MV-4-11 (cell line): ENCODE measurements at places on chromosomes 7 and 10.

DNA sequence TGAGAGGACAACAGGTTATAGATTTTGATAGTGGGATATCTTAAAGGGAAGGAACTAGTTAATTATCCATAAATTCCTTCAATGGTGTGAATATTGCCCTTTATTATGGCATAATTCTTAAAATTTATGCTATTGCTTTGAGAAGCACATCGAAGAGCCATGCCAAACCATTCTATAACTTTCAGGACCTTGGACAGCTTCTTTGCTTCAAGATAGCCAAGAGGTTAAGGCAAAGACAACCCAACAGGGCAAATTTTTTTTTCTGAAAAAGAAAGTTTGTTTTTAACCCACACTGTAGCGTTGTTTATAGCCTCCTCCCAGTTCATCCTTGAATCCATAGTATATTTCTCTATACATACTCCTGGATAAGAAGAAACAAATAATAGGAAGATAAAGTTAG is 103.2 kb downstream of the NRG3 start:
- peak; percentile 21 for DNase-seq

GRCh38 chr10:96301616-96302015 is 2.6 kb upstream of the DNTT start:
- DNase-seq: no peak

- DNase-seq: no peak
Measured at GRCh38 chr10:30133198-30133597, 73.8 kb upstream of the JCAD start.

- DNase-seq: no peak
Measured at GRCh38 chr7:73668103-73668885, 663 bp downstream of the VPS37D start.

GRCh38 chr10:78959924-78960285 is 108.9 kb upstream of the ZMIZ1 start:
- DNase-seq: no peak

- DNase-seq: no peak
Measured at GRCh38 chr10:126204320-126204719, 184.0 kb downstream of the ADAM12 start.

- no peak for DNase-seq
Measured at GRCh38 chr7:130418306-130418705, 22.5 kb downstream of the CEP41 start.

GRCh38 chr10:33876584-33877400 is 542.3 kb upstream of the NRP1 start:
- DNase-seq: peak; percentile 94

GRCh38 chr7:4297165-4297917 is 384.8 kb upstream of the FOXK1 start:
- no peak for DNase-seq

DNA sequence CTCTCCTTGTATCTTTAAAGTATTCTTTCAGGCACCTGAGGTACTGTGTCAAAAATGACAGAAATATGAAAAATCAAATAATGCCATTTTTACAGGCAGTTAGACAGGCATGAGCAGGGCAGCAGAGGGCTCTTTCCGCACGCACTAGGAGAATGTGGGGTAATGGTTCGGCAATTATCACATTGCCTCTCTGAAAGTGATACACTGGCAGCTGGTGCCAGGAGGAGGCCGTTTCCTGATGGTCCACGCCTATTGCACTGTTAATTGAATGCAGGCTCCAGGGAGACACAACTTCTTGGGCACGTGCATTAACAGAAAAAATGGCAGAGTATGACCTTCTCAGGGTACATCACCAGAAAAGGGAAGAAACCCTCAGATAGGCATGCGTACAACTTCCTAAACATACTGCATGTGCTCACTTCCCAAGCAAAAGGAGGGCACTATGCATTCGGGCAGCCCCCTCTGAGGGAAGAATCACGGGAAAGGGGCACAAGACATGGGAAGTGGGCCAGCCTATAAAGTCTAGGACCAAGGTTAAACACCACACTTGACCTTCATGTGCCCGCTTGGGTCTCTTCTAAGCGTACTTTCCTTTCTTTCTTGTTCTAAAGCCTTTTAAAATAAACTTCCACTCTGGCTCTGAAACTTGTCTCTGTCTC is 161.7 kb downstream of the TNS3 start:
- no peak for DNase-seq

DNA sequence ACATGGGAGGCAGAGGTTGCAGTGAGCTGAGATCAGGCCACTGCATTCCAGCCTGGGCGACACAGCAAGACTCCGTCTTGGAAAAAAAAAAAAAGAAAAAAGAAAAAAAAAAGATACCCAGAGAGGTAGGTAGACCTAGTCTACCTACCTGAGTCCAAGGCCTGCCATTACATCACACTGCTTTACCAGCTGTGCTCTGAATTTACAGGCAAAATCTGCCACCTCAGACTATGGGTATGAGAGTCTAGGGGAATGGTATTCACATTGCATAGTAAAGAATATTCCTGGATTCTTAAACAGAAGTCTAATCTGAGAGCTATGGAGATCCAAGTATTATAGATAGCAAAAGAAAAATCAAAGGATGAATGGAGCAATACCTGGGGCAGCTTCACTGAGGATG is 50.2 kb downstream of the NDUFB2 start:
- no peak for DNase-seq

DNA sequence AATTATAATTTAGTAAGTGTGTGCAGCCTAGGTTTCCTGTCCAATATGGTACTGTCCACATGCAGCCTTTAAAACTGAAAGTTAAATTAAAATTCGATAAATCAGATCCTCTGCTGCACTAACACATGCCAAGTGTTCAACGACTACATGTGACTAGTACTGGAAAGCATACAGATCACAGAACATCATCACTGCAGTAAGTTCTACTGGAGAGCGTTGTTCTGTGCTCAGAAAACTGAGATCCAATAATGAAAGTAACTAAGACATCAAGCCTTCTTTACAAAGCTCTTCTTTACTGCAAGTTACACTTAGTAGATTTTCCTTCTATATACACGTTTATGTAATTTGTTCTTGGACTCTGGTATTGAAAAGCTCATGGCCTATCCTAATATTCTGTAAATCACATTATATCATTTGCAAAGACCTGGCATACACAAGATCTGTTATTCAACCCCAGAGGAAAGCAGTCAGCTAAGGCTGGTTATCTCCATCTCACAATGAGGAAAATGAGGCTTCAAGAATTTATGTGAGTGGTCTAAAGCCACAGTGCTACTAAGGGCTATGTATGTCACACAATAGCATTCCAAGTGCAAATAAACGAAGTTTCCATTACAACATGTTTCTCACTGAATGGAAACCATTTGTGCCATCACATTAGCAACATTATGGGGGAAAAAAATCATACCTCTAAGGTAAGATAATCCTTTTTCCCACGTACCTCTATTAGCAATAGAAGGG is 77.6 kb downstream of the VPS41 start:
- no peak for DNase-seq

DNA sequence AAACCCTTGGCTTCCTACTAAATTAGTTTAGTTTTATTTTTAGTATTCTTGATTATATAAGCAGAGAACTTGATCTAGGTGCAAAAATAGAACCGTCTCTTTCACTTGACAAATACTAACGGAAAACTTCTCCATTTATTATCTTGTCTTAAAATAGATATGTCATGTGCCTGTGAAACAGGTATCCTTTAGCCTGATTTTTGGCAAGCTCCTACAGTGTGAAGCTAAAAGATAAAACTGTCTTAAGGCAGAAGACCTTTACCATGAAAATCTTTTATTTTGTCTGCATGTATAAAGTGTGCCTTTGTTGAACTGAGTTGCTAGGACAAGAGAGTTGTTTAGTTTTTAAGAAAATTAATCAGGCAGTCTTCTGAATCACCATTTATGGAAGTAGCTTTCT is 90.6 kb downstream of the CYP51A1 start:
- DNase-seq: peak; percentile 3

GRCh38 chr10:83925133-83925532 is 214.2 kb upstream of the GHITM start:
- no peak for DNase-seq

GRCh38 chr10:10532236-10532635 is 485.4 kb upstream of the CELF2 start:
- no peak for DNase-seq

DNA sequence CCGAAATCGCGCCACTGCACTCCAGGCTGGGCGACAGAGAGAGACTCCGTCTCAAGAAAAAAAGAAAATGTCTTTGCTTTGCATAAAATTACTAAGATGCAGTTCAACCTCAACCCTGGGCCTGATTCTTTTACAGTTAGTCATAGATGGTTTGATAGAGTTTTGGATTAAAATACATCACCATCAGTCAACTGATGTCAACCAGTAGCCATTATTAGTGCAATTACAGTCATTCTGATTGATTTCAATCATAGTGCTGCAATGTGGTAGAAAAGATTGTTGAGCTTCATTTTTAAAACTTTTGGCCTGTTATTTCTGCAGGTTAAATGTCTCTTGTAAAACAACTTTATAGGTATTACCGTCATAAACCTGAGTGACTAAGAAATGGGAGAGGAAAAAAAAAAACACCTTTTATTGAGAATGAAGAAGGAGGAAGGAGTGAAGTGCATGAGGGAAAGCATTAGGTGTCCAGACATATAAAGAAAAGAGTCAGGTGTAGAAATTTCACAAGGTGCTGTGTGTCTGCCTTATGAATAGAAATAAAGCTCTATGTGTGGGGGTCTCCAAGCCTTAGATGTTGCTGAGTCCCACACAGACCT is 150.6 kb downstream of the TRIL start:
- DNase-seq: no peak

DNA sequence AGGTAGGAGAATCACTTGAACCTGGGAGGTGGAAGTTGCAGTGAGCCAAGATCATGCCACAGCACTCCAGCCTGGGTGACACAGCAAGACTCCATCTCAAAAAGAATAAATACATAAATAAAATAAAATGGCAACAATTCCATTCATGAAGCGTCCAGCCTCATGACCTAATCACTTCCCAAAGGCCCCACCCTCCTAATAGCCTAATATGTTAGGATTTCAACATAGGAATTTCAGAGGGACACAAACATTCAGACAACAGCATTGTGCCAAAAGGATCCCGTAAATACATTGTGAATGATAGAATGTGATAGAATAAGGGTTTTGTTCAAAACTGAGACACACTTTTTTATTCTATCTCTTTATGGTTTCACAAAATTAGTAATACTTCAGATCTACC is 90.3 kb downstream of the FAM107B start:
- no peak for DNase-seq

DNA sequence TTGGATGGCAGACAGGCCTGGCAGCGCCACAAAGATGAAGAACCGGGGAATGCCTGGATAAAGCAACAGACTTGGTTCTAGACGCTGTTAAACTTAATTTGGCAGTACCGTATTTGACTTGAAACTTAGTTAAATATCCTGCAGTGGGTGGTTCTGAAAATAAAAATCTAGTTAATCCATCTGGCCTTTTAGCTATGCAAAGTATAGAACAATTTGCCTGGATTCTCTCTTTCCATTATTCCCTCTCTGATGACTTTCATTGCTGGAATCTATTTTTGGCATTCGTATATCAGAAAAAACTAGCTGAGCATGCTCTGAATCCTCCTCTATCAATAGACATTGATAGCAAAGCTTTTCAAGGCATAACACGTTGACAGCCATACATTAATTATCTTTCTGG is 203.6 kb downstream of the MACC1 start:
- no peak for DNase-seq

DNA sequence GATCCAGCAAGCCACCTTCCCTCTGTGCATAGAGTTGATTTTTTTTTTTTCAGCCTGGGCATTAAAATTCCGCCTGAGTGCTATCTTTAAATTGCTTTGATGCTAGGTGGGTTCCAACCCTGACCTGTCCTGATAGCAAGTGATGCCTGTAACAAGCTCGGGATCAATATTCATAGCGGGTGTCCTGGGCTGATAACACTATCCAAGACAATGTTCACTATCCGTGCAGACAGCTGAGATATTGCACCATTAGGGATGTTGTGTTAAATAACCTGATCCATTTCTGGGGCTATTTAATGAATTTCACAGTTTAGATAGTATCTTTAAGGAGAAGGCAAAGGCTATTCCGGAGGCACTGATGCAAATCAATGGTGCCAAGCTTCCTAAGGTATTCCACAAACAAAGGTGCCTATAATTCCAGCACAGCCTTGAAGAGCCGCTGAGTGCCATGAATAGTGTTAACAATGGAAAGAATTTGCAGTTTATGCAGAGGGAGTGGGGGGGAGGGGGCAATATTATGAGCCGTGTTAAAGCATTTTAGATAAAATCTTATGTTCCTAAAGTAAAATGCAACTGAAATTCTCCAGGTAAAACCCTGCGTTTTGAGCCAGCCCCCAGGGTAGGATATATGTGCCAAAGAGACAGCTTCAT is 4.2 kb upstream of the NKX1-2 start:
- DNase-seq: no peak

GRCh38 chr7:20952916-20953315 is 166.2 kb upstream of the SP8 start:
- DNase-seq: no peak

GRCh38 chr10:45526309-45526905 is 146.2 kb downstream of the ZFAND4 start:
- DNase-seq: no peak

DNA sequence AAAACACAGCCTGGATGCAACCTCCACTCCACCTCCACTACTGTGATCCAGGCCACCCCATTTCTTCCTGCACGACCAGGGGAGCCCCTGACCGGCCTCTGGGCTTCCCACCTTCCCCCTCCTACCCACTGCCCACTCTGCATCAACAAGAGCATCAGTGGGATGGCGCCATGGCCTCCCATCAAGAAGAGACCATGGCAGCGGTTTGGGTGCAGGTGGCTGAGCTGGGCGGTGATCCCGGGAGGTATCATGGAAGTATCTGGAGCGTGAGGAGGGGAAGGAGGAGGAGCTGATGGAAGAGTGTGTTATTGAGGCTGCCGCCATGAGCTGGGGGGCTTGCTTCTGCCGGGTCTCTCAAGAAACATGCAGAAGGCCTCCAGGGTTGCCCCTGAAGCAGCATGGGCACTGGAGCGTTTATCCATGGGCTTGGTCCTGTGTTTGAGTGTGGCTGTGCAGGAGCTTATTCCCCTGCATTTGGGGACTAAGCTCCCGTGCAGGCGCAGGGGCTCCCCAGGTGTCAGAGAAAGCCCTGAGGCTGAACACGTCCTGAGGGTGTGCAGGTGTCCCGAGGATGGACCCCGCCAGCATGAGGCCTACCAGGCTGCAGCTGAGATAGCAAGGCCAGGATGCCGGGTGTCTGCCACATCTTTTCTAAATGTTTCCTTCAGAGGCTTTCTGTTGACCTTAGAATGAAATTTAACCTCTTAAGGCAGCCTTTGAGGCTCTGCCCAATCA is 99.2 kb upstream of the PCBD1 start:
- no peak for DNase-seq

- DNase-seq: no peak
Measured at GRCh38 chr10:5576780-5577624, 52.2 kb downstream of the CALML3 start.

- peak; percentile 79 for DNase-seq
Measured at GRCh38 chr10:99403674-99404073, 26.8 kb downstream of the GOT1 start.

- DNase-seq: no peak
Measured at GRCh38 chr10:84356928-84357327, 28.5 kb downstream of the CCSER2 start.
